MM.1S (cell line): ENCODE measurements at places on chromosomes 1 and 21.

DNA sequence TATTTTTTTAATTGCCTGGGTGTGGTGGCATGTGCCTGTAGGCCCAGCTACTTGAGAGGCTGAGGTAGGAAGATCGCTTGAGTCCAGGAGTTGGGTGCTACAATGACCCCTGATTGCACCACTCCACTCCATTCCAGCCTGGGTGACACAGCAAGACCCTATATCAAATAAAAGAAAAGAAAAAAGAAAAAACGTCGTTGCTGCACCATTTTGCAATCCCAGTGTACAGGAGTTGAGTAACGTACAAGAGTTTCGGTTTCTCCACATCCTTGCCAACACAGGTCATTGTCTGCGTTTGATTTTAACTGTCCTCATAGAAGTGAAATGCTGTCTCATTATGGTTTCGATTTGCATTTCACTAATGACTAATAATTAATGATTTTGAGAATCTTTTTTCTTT is 7.9 kb downstream of the ZNF684 start:
- DNase-seq = no peak

GRCh38 chr1:13699936-13700520 is at the start of gene PRDM2:
PRDM2 (plus strand) TSS chr1:13700188; CDS start chr1:13715606, 15,418 bp downstream.
- DNase-seq = peak; percentile 38

- DNase-seq = no peak
Measured at GRCh38 chr21:16476056-16476825, 746.5 kb downstream of the USP25 start.

GRCh38 chr1:31417148-31417547 is 4.1 kb downstream of the SERINC2 start:
- no peak for DNase-seq

DNA sequence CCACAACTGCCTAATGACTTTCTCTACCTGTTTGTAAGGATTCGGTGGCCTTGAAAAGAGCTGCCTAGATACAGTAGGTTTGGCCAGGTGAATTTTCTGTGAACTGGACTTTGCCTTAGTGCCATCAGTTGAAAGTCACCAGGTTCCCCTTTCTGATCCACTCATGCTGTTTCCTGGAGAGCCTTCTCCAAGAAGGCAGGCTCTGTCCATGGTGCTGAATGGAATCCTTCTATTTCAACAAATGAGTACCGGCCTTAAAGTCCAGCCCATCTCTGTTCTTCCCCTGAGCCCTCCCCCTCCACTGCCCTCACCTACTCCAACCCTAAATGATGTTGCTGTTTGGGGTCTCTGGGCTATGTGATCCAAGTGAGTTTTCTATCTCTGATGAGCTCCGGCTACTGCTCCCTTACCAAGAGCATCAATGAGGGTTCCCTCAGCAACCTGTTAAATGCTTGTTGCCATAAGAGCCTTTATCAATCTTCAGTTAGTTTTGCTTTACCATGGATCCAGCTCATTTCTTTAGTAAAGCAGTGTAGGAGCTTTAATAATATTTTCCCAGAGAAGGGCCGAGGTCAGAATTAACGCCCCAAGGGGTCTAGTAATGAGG is 500.4 kb downstream of the PTPRU start:
- peak; percentile 31 for DNase-seq

- no peak for DNase-seq
Measured at GRCh38 chr1:30450148-30450817, 273.1 kb downstream of the MATN1 start.

DNA sequence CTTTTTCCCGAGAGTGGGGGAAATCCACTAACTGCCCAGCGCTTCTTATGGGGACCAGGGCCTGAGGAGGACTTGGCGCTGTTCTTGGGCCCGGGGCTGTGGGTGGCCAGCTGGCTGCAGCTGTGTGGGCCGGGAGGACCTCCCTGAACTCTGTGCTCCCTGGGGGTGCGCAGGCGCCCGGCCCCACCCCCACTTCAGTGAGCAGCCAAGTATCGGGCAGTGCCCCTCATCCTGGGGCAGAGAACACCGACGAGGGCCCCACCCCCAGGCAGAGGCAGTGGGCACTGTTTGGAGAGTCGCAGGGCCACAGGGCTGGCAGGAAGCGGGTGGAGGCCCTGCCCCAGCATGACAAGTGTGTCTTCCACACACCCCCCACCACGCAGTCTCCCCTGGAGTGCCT is 32.5 kb upstream of the SLC19A1 start:
- DNase-seq = no peak

- DNase-seq = no peak
Measured at GRCh38 chr1:2906085-2906484, 104.6 kb upstream of the TTC34 start.

DNA sequence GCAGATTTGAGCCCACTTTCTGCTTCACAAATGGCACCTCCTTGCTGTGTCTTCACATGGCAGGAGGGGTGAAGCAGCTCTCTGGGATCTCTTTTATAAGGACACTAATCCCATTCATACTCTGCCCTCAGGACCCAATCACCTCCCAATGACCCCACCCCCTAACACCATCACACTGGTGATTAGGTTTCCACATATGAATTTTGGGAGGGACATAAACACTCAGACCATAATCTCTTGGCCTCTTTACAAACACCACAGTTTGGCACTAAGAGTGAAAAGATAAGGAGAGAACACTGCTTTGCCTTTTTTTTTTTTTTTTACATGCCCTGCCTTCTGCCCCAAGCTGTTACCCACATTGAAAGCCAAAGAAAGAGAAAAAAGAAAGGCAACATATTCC is 166.2 kb upstream of the NFIA start:
- no peak for DNase-seq

DNA sequence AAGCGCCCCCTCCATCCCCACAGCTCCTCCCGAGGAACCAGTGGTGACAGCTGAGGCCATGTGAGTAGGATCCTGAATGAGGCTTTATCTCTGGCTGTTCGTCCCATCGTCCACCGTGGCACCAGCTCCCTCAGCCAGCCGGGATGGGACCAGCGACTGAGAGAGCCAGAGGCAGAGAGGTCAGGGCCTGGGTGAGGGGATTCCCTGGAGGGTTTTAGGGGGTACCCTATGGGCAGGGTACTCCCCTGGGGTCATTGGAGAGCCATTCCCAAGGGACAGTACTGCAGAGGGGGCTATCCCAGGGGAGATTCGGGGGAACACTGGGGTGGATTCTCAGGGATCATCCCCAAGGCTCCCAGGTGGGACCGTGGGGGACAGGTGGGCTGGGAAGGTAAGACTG is 2.4 kb downstream of the TMEM125 start:
- no peak for DNase-seq

DNA sequence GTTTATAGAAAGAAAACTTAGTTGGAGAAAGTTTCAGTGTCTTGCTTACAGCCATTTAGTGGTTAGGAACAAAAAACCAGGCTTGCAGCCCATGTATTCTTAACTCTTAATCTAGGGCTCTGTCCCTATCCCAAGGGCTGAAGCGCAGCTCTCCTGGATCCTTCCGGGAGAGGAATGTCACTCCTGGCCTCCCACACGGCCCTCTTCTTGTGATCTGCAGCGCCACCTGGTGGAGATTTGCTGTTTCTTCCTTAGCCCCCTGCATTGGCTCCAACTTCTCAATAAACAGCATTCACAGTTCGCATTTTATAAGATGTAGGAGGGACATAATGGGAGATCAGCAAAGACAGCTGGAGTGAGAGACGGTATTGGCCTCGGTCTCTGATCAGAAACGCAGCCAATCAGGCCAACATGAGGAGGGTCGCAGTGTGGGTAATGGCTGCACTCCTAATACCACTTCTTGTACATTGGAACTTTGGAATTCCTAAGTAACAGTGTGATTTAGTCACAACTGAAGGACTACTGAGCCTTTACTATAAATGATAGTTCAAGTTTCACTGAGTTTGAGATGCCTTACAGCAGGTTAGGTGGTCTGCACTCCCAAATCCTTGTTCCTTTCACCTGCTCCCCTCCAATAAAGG is 283.4 kb downstream of the ASTN1 start:
- peak; percentile 61 for DNase-seq

DNA sequence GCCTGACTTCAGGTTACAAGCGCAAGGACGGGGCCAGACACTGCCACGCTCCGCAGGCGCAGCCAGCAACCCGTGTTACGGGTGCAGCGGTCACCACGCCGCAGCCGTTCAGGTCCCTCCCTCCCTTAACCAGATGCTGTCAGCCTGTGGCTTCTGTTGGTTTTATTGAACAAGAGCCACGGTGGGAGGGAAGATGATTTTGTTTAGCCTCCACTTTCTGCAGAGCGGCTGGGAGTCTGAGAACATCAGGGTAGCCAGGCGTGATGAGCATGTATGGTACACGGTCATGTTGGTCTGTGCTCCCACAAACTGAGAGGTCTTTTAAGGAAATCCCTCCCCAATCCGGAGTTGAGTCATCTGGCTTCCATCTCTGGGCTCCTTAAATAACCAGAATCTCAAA is 18.5 kb upstream of the ADARB1 start:
- no peak for DNase-seq

GRCh38 chr1:238465449-238465848 is 574.7 kb upstream of the ZP4 start:
- DNase-seq = no peak

DNA sequence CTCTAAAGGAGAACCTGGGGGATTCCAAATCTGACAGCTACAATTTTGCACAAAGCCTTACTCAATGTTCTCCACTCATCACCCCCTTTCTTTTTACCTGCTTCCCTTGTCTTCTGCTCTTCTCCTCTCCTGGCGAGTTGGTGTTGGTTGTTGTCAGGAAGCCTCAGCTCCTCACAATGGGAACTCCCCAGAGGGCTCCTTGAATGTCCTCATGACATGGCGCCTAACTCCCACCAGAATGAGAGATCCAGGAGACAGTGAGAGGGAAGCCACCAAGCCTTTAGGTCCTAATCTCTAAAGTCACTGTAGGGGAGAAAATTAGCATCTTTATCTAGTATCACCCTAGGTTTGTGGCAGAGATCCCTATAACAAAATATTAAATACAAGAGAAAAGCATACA is 87.8 kb downstream of the SLC16A1 start:
- no peak for DNase-seq

- no peak for DNase-seq
Measured at GRCh38 chr1:34582356-34582755, 172.5 kb upstream of the GJB5 start.

DNA sequence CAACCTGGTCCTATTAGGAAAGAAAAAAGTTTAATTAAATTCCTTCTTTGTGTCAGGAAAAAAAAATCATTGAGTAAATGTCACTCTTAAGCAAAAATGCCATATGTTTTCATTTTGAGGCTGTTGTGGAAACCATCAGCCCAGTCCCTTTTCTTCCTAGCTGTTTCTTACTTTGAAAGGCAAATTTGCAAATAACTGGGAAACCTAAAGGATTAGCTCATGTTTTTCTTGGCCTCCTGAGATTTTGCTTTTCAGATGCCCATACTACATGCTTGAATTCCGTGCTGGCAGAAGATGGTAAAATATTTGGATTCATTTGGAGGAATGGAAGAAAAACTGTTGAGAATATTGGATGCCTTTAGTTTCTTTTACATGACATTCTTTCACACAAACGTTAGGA is 182.1 kb upstream of the ADAMTS5 start:
- DNase-seq = no peak

GRCh38 chr1:229271448-229272159 is 693 bp downstream of the RAB4A start:
- DNase-seq = peak; percentile 68

- no peak for DNase-seq
Measured at GRCh38 chr1:245332085-245332484, 177.3 kb downstream of the KIF26B start.

GRCh38 chr1:39458991-39459390 is 32.4 kb upstream of the BMP8A start:
- DNase-seq = no peak

DNA sequence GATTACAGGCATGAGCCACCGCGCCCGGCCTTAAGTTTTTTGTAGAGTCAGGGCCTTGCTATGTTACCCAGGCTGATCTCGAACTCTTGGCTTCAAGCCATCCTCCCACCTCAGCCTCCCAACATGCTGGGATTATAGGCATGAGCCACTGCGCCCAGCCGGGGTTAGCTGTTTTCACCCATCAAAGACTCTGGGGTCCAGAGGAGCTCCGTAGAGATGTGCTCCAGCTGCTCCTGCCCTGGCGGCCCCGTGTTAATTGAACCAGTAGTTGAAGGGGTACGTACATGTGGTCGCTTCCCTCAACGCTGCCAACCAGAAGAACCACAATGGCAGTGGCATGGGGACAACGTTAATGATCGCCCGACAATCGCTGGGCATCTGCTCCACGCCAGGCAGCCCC is 72.0 kb downstream of the NPHP4 start:
- DNase-seq = no peak

DNA sequence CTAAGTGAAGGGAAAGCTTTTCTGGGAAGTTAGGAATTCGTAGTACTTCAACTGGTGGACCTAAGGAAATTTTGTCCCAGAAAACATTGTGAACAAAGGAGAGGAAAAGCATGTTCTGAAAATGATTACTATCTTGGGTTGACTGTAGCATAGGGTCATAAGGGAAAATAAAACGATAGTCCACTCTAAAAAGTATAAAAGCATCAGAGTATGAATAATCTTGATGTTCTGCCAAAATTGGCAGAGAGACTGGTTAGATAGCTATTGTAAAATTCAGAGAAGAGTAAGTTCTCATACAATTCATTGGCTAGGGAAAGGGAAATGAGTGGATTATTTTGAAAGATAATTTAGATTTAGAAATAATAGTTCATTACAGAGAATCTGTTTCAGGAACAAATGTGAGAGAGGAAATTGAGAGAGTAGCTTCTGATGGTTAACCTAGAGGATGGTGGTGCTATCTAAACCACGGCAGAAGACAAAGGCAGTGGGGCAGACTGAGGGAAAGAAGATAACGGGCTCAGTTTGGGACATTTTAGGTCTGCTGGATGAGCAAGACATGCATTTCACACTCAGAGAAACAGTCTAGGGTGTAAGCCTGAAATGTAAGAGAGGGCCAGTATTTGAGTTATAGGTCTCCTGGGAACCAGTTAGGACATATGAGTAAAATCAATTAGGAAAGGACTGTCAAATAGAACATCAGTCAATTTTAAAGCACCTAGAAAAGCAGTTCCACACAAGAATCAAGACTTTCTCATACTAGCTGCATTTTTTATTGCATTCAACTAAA is 799.3 kb upstream of the CXADR start:
- no peak for DNase-seq

GRCh38 chr1:100924212-100924611 is 28.3 kb downstream of the SLC30A7 start:
- DNase-seq = no peak

- DNase-seq = peak; percentile 41
Measured at GRCh38 chr1:94792473-94793295, 27.5 kb upstream of the SLC44A3 start.

- no peak for DNase-seq
Measured at GRCh38 chr1:170318141-170318540, 172.4 kb downstream of the NTMT2 start.
